ENCODE measurements at places on chromosomes 2 and 18.

DNA sequence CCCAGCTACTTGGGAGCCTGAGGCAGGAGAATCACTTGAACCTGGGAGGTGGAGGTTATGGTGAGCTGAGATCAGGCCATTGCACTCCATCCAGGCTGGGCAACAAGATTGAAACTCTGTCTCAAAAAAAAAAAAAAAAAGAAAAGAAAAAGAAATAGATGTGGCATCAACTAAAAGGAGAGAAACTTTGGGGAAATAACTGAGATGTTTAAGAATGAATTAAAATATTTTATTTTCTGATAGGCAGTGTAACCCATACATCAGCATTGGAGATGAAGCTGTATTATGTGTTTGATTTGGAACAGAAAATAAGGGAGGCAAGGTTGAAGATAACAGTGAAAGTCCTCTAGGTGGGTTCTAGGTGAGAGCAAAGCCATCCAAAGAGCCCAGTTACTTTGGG lies 110.7 kb upstream of the HNRNPA3 start:
- DNase-seq = no peak

DNA sequence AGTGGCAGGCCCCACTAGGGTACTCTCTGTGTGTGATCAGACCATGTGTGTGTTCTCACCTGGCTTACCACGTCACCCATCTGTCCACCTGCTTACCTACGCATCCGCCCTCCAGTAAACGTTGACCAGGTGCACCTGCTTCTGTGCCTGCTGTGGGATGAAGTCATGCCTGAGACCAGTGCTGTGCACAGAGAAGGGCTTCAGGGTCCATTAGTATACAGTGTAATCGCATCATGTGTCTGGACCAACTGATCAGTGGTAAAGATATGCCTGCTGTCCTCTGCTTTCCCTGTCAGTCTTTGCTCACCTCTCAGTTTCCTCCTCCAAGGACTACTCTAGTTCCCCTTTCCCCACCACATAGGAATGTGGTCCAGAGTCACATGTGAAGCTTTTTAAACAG lies 109.3 kb downstream of the FHOD3 start:
- DNase-seq = no peak

DNA sequence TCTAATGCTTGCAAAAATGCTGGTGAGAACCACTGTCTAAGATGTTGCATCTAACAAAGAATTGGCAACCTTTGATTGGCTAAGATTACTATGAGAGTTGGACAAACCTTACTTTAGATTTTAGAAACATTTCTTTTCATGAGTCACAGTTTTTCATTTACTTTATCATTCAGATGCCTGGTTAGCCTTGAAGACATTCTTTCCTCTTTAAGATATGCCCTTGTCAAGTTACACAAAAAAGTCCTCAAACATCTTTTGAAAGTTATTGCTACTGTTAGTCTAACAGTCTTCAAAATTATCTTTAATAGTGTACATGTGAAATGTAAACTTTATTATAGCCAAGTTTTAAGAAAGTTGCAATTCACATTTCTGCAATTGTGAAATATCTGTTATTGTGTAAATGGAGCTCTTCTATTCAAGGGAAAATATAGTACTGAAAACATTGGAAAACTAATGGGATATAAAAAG lies 276.3 kb downstream of the RND3 start:
- DNase-seq = no peak

DNA sequence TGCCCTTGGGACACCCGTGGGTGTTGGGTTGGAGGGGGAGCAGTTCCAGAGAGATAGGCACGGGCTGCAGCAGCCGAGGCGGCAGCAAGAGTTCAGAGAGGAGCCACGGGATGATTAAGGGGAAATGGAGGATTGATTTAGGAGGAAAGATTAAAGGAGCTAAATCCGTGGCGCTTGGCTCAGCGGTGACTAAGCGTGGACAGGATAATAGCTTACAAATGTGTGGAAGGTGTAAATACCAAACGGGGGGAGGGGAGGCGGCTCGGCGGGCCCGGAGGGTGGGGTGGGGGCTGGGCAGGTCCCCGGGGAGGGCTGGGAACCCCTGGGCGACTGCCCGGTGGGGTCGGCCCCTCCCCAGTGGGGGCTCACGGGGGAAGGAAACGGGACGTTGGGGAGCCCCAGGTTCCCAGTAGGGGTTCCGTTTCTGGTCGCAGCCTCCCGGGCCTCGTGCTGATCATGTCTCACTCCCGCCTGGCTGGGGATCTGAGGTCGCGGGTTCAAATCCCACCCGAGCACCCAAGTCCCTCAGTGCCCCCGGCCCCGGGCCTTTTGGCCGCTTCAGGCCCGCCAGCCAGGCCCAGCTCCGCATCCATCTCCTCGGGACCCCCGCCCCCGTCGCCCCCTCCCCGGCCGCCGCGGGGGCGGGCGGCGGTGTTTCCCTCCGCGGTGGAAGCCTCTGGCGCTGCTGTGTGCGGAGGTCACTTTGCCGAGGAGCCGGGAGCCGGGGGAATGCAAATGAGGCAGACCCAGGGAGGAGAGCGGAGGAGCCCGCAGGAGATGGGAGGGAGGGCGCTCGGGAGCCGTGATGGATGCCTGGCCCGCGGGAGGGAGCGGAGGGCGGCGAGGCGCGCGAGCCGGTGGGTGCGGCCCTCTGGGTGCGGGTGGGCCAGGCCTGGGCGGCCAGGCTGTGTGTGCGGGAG lies 8.1 kb downstream of the ASIC4 start:
- DNase-seq = no peak

GRCh38 chr2:109027702-109028101 lies 38.7 kb upstream of the EDAR start:
- no peak for DNase-seq

GRCh38 chr18:79768745-79769144 lies 29.0 kb upstream of the KCNG2 start:
- DNase-seq = no peak

- no peak for DNase-seq
These were observed 59.8 kb upstream of the SLC38A11 start for GRCh38 chr2:165015052-165015642.

- no peak for DNase-seq
These were observed 2.9 kb downstream of the RNF149 start for GRCh38 chr2:101305492-101306078.

GRCh38 chr2:132804051-132804450 lies 134.0 kb upstream of the LYPD1 start:
- no peak for DNase-seq

- DNase-seq = no peak
These were observed 18.0 kb downstream of the MARCHF4 start for GRCh38 chr2:216354306-216354705.

GRCh38 chr2:106030287-106031268 lies 163.5 kb downstream of the UXS1 start:
- DNase-seq = no peak

GRCh38 chr2:65177751-65178442 lies 48.0 kb upstream of the RAB1A start:
- no peak for DNase-seq

DNA sequence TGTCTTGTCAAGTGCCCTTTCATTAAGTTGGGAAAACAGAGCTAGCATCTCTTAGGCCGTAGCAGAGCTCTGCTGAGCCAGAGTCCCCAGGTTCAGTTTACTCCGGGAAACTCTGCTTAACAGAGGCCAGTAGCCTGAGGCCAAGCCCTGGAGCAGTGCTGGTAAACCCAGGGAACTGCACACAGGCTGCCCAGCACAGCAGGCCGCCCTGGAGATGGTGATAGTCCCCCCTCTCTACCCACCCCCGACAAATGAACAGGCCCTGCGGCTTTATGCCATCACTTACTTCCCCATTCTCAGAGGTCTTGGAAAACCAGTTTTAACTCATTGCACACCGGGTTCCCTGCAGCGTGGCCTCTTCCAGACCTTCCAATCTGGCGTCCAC lies 3.5 kb downstream of the CNNM4 start:
- DNase-seq = no peak

- no peak for DNase-seq
These were observed 916 bp upstream of the PDCD1 start for GRCh38 chr2:241859436-241860183.

GRCh38 chr2:220224691-220225543 lies 597.5 kb downstream of the SLC4A3 start:
- no peak for DNase-seq

DNA sequence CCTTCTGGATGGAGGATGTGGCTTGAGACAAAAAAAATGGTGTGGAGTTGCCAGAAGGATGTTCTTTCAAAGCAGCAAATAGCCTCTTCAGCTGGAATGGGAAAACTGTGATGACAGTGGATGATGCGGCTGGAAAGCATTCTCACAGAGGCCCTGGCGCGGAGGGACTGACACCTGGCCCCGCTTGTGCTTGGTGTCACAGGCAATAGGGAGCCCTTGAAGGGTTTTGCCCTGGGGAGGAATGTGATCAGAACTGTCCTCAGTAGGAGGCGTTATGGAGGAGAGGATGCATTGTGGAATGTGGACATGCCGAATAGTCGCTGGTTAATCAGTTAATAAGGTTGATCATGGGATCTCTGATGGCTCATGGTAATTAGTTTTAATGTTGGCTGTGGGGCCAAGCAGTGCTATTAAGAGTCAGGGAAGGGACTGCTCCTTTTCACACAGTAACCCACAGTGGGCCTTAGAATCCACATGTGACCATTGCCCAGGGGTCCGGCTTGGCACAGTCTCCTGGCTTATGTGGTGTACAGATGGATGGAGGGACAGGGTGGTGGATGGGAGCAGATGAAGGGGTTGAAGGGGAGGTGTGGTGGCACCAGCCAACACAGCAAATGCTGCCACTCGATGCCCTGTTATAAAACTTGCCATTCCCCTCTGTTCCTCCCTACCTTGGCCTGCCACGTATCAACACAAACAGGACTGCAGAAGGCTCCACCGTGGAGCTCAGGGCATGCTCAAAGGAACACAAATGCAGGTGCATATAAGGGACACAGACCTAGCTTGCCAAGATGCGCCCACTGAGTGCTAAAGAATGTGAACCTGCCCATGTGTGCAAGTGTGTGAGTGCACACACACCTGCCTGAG lies 71.7 kb downstream of the CIB4 start:
- DNase-seq = peak; percentile 19

- no peak for DNase-seq
These were observed 67.4 kb upstream of the PNPT1 start for GRCh38 chr2:55761024-55761423.

- no peak for DNase-seq
These were observed 291.1 kb downstream of the ARHGAP15 start for GRCh38 chr2:143420313-143420712.

- DNase-seq = no peak
These were observed 276.9 kb downstream of the PTPRM start for GRCh38 chr18:7844017-7844416.

- no peak for DNase-seq
These were observed 77.2 kb downstream of the C1D start for GRCh38 chr2:67985586-67985985.

DNA sequence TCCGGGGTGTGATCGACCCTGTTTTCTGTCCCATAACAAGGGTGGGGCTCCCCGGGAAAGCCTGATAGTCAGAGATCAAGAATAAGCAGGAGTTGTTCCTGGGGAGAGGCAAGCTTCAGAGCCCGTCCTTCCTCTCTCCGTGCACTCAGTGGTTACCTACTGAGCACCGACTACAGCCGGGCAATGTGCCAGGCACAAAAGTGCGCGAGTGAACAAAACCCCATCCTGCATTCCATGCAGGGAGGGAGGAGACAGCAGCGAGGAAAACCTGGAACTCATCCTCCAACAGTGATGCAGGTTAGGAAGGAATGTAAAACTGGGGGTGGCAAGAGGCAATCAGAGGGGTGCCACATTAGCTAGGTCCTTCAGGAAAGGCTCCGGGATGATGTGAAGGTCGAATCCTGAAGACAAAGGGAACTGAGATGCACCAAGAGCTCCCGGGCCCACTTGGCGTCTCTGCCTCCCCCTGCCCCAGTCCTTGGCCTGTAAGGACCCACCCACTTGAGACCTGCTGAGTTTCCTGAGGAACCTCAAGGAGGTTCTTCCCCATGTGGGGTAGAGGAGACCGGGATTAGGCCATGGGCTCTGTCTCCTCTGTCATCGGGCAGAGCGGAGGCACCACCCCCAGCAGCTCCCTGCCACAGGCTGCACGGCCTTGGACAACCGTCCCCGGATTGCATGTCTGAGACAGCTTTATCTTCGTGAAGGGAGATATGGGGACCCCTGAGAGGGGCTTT lies 198.2 kb downstream of the NDUFA10 start:
- no peak for DNase-seq

- DNase-seq = no peak
These were observed 864.6 kb upstream of the FSHR start for GRCh38 chr2:50018921-50019320.

DNA sequence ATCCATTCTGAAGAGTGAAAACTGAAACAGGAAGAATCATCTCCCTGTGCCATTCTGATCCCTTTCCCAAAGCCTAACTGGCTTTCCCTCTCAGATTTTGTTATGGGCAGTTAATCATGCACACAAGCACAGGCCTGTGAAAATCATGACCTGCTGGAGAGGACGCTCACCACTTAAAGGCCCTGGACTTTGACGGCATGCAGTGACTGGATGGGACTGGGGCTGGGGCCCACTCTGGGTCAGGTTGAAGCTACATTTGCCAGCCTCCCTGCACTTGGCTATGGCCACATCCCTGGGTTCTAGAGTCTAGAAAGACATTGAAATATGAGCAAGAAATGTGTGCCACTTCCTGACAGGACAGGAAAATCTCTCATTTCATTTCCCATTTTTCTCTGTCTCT lies 12.9 kb downstream of the PDE11A start:
- DNase-seq = no peak

DNA sequence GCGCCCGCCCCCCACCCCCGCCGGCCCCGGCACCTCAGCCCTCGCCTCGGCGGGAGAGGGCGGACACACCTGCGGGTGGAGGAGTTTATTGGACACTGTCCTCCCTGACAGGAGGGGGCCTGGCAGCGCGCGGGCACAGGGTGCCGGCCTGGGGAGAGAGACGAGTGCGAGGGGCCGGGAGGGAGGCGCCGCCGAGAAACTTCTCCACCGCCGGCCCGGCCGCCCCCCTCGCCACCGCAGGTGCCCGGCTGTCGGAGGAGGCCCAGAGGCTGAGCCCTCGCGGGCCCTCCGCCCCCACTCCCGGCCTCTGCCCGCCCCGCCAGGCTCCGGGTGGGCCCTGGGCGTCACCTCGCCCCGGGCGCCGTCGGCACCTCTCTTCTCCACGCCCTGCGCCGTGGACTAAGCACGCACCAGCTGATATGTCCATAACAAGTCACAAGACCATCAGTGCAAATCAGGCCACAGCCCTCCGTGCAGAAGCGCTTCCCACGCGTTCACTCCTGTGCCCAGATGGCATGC lies 311.3 kb downstream of the CELF4 start:
- no peak for DNase-seq

DNA sequence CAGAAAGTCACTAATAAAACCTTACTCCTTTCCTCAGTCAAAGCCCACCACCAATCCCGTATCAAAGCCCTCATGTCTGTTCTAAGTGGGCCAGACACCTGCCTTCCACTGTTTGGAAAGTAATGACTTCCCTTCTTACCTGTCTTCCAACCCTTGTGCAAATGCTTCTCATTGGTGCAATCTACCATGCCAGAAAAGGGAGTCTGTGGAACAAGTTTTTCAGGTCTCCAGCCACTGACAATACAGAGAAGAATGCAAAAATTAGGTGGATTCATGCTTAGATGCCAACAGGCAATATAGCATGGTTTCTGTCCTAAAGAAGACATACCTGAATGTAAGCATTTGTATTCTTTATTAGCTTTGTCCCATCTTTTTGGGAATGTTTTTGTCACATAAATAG lies 1140.6 kb upstream of the LRRTM1 start:
- no peak for DNase-seq
